Right hindlimb (tissue), 1 donor: ENCODE measurements at places on chromosomes 12 and 14.

- no peak for DNase-seq
These were observed 36.8 kb upstream of the SPTSSA start for GRCh38 chr14:34498684-34499412.

DNA sequence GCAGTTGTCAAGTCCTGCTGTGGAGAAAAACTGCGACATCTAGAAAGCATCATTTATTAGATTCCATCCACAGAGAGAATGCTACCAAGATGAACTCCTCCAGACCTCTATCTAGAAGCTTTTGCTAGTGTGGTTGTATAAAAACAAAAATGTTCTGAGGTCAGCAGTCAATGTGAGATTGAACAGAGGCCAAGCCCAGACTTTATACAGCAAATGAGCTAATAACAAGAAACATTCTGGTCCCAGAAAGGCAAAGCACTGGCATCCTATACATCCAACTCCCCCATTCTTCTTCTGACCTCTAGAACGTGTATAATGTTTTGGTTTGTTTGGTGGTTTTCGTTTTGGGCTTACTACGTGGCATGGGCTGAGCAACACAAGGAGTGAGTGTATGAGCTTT lies 26.7 kb upstream of the RIN3 start:
- DNase-seq = no peak

DNA sequence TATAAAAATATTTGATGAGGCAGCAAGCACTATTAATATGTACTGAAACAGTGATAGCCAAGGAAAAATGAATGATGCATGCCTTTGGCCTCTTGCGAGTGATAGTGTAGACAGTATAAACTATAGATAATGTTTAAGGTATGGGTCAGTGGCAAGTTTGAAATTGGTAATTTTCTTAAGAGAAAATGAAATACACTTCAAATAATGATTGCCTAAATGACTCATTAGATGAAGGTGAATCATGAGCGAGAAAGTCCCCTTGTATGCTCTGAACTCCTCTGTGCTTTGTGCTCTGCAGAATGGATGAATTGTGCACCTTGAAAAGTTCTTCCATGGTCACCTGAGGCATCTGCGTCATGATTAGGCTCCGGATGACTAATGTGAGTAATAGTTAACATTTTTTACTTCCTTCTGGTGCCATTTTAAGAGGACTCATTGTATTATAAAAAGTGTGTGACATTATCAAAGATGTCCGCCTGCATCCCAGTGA lies 84.9 kb upstream of the RTL1 start:
- no peak for DNase-seq

GRCh38 chr12:18696971-18697602 lies 40.7 kb downstream of the PLCZ1 start:
- no peak for DNase-seq

GRCh38 chr12:114746297-114747011 lies 62.5 kb upstream of the TBX3 start:
- DNase-seq = no peak

GRCh38 chr14:52879958-52880357 lies 70.9 kb downstream of the FERMT2 start:
- DNase-seq = no peak

DNA sequence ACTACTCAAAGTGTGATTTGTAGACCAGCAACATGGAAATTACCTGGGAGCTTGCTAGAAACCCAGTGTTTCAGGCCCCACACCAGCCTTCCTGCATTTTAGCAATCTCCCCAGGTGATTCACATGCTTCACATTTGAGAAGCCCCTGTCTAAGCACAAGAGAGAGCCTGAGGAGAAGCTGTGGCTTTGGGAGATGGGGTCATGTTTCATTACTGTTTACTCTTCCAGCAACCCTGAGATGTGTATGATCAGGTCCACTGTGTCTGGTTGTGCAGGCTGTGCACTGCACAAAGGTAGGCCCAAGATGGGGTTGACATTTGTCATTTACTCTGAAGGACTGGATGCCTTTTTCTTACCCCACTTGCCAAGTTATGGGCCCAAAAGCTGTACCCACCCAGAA lies 190.1 kb downstream of the SLC41A2 start:
- no peak for DNase-seq

- DNase-seq = no peak
These were observed 155.9 kb downstream of the CALM1 start for GRCh38 chr14:90552465-90553297.

GRCh38 chr12:78964521-78964920 lies 99.9 kb downstream of the SYT1 start:
- DNase-seq = no peak

- DNase-seq = no peak
These were observed 25.3 kb upstream of the INF2 start for GRCh38 chr14:104664107-104664506.

DNA sequence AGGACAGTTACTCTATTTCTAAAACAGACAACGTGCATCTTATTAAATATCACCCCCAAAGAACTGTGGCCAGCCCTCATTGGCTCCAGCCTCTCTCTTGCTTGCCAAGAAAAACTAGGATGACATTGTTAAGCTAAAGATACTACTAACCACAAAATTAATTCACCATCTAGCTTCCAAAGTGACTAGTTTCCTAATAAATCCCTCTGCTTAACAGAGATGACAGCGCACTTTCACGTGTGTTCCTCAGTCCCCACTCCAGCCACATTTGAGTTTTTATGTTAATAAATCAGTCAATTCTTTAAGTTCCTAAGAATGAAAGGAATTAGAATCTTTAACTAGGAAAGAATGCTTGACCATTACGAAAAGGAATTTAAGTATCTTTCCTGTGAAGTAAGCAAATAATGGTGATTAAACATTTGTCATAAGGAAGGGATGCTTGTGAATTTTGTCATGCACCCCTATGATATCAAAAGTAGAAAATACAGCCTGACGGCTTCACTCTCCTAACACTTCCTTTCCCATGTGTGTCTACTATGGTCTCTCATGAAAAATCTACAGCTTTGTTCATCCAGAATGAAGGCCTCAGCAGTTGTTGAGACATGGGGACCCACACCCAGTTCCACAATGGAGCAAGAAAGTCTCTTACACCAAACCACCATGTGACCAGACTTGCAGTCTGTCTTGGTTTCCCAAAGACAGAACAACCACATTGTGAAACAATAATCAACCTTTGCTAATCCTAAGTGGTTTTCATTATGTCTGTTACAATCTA lies 8.1 kb downstream of the CORO1C start:
- DNase-seq = peak; percentile 39

- no peak for DNase-seq
These were observed 17.0 kb upstream of the IL22 start for GRCh38 chr12:68270358-68270757.

- no peak for DNase-seq
These were observed 19.3 kb downstream of the TAS2R50 start for GRCh38 chr12:10967409-10967808.

- DNase-seq = no peak
These were observed 428.2 kb downstream of the RAD51B start for GRCh38 chr14:68247676-68248268.

- no peak for DNase-seq
These were observed 129.2 kb upstream of the EVL start for GRCh38 chr14:99936056-99936455.

DNA sequence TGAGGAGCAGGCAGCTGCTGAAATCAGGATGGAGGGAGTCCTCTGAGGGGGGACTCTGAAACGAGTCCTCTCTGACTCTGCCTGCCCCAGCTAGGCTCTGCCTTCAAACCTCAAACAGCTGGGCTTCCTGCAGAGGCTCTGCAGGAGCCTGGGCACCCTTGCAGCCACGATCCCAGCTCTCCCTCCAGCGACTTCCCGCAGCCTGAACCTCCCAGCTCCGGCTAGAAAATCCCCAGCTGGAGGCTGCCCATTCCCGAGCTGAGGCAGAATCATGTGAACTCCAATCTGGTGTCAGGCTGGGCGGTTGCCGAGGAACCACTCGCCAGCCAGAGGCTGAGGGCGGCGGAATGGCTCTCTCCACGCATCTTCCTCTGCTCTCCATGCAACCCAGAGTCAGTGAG lies at the start of gene GPR68:
TSS of gene GPR68 (minus strand) at position 204 of the 401 bp plus-strand sequence. CDS start 9,654 bp downstream, outside the sequence.
- peak; percentile 61 for DNase-seq

DNA sequence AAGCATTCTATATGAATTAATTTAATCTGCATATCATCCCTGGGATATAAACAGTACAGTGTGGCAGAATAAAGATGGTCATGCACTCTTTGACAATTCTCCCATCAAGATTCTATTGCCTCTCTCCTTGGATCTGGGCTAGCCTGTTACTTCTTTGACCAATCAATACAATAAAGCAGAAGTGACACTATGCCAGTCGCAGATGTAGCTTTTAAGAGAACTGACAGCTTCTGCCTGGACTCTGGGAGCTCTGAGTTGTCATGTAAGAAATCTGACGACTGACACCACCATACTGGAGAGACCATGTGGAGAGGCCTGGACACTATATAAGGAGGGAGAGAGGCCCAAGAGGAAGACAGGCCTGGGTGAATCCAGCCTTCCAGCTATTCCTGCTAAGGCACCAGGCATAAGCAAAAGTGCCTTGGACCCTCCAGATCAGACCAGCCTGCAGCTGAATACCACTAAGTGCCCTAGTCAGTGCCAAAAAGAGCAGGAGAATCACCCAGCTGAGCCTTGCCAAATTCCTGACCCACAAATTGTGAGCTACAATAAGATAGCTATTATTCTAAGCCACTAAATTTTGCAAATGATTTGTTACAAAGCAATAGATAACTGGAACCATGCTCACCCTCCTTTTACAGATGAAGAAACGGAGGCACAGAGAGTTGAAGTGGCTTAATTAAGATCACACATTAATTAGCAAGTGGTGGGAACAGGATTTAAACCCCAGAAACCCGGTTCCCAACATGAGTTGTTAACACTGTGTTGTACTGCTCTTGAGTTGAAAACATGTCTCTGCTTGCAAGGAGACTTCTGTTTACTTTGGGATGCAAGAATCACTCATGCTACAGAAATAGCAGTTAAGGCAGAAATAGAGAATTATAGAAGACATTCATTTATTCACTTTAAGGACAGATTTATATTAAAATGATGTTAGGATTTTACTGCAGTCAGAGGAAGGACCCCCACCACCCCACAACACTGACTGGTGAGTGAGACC lies 84.6 kb downstream of the RIN3 start:
- no peak for DNase-seq

DNA sequence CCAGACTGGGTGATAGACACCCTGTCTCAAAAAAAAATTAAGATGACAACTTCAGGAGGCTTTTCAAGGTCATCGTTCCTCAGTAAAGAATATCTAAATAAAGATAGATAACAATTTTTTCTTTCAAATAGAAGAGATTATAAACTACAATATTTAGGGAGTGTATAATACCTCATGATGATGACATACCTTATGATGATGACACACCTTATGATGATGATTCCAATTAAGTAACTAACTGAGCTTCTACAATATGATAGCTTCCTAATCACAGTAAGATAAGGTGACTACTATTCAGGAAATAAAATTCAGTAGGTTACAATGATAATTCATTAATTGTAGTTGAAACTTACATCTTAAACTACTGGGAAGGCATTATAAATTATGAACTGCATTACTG lies 40.4 kb downstream of the KITLG start:
- DNase-seq = no peak

DNA sequence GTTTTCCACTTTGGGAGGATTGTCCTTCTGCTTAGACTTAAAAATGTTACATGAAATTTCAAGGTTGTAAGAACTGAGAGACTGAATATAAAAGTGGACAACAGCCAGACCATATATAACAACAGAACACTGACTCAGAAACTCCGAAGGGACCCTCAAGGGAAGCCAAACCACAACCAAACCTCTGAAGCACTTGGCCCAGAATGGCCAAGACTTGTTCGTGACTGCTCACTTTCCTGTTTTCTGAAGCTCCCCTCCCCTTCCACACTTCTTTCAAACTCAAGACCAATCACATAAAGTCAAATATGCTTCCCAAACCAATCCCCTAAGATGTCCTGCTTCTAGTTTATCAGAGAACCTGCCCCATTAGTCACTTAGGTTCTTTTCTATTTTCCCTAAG lies 13.7 kb downstream of the OR6J1 start:
- DNase-seq = no peak

- peak; percentile 21 for DNase-seq
These were observed 744.3 kb downstream of the DIO2 start for GRCh38 chr14:79466938-79467527.
